ENCODE measurements at places on chromosomes 3 and 15. TPM values are rescaled to one million over a fixed set of nuclear protein-coding genes. Genes with fewer than 3 reads are reported as not detected.

CADPS gene
- total RNA-seq = not detected

NR2F2 gene
- total RNA-seq = not detected

SUSD5 gene
- total RNA-seq = not detected

EHHADH gene
- total RNA-seq = 4.0 TPM

SPESP1 gene
- 0.36 TPM for total RNA-seq

MOBP gene
- total RNA-seq = not detected

CLEC3B gene
- total RNA-seq = not detected
